Uterus (tissue), 4 donors: ENCODE measurements at places on chromosomes 1 and 21.

- H3K27me3 ChIP-seq: no peaks in the 10 kb centered on the region
- no peaks in the 10 kb centered on the region for H3K4me1 ChIP-seq
- no peak overlapping the region for H3K4me3 ChIP-seq
- no peak for DNase-seq
These were observed 129.8 kb downstream of the IGSF21 start for GRCh38 chr1:18237371-18237770.

DNA sequence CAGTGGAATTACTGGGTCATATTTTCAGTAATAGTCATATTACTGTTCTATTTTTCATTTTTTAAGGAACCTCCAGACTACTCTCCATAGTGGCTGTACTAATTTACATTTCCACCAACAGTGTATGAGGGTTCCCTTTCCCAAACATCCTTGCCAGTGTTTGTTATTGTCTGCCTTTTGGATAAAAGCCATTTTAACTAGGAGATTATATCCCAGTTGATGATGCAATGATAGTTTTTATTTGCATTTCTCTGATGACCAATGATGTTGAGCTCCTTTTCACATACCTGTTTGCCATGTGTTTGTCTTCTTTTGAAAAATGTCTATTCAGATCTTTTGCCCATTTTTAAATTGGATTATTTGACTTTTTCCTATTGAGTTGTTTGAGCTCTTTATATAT lies 410.8 kb downstream of the TTLL7 start:
- H3K27ac ChIP-seq: no peak overlapping the region
- H3K36me3 ChIP-seq: no peaks in the 10 kb centered on the region
- no peak overlapping the region for H3K4me3 ChIP-seq
- H3K4me1 ChIP-seq: no peaks in the 10 kb centered on the region
- DNase-seq: no peak

DNA sequence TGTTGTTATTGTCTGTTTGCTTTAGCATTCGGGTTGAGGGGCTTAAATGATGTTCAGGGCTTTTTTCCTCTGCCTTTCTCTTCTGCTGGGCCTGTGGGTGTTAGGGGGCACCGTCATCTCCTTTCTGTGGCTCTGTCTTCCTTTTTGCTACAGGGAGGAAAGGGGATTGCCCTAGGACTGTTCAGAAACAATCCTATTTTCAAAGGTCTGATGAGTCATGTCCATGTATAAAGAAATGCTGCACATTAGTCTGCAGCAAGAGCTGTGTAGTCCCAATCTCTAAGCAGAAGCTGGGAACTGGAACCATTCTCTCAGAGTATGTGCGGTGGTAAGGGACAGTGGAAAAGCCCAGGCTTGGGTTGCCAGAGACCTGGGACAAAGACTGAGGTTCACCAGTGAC lies 462.3 kb downstream of the OMA1 start:
- no peak overlapping the region for H3K27ac ChIP-seq
- H3K4me3 ChIP-seq: no peak overlapping the region
- DNase-seq: no peak
- H3K27me3 ChIP-seq: no peaks in the 10 kb centered on the region

GRCh38 chr1:40064797-40065499 lies 24.4 kb downstream of the CAP1 start:
- no peaks in the 10 kb centered on the region for H3K36me3 ChIP-seq
- H3K4me1 ChIP-seq: no peaks in the 10 kb centered on the region
- no peaks in the 10 kb centered on the region for H3K27me3 ChIP-seq
- DNase-seq: no peak

DNA sequence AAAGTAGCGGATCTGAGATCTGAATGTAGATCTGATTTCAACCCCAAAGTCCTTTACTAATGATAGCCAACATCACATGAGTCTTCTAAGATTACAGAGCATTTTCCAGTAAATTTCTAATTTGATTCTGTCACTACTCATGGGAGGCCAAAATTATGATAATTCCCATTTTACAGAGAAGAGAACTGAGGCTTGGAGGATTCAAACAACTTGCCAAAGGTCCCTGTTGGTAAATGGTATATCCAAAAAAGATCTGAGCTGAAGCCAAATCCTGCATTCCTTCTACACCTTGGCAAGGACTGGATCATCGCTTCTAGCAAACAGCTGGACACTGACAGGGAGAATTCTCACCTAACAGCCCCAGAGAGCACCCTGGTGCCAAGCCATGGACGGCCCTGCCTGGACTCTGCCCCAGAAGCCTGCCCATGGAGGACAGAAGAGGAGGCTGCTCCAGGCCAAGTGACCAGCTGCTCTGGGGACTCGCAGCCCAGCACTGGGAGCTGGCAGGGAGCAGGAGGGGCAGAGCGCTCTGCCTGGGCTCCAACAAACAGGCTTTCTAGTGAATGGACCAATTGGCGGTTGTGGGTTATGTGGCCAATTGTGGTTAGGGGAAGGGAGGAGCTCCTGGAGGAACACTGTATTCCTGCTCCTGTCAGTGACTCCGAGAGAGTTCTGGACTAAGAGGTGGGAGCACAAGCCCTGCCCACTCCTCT lies 6.4 kb upstream of the CSF1 start:
- no peaks in the 10 kb centered on the region for H3K4me1 ChIP-seq
- H3K36me3 ChIP-seq: no peaks in the 10 kb centered on the region
- DNase-seq: no peak
- no peaks in the 10 kb centered on the region for H3K27me3 ChIP-seq
- no peak overlapping the region for H3K4me3 ChIP-seq

- H3K27me3 ChIP-seq: no peaks in the 10 kb centered on the region
- DNase-seq: no peak
- H3K4me1 ChIP-seq: no peaks in the 10 kb centered on the region
- H3K4me3 ChIP-seq: no peak overlapping the region
These were observed 166.6 kb downstream of the DYRK1A start for GRCh38 chr21:37532868-37533780.

DNA sequence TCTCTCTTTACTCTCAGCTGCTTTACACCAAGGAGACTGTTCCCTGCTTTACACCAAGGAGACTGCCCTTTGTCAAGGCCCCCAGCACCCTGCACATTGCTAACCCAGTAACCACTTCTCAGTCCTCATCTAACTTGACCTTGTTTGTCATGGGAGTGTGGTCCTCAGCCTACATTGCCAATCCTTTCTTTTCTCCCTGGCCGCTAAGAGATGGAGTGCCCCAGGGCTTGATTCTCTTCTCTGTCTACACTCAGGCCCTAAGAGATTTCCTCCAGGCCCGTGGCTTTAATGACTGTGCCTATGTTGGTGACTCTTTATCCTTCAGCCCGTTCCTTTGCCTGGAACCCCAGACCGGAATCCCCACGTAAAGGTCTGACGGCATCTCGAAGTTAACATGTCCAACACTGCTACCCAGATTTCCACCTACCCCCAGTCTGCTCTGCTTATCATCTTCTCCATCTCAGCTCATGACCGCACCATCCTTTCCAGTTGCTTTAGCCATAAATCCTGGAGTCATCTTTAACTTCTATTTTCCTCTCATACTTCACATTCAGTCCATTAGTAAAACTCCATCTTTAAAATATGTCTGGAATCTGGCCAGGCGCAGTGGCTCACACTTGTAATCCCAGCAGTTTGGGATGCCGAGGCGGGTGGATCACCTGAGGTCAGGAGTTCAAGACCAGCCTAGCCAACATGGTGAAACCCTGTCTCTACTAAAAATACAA lies 9.5 kb upstream of the SEMA4A start:
- peak overlapping the region; percentile 65 for H3K27ac ChIP-seq
- H3K4me1 ChIP-seq: no peaks in the 10 kb centered on the region
- H3K36me3 ChIP-seq: no peaks in the 10 kb centered on the region
- H3K4me3 ChIP-seq: no peak overlapping the region

DNA sequence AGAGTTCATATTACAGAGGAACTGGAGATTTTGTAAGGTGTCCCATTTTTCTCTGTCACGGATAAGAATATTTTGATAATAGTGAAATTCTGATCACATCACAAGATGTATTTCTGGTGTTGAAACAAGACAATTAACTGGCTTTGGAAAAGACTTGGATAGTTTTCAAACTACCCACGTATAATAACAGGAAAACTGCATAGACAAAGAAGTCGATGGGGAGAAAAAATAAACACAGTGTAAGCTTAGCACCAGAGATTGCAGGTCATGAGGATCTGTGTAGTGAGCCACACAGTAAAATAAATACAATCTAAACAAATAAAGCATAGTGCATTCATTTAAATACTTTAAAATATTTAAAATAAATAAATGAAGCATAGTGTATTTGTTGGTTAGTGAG lies 452.3 kb upstream of the ADAMTS5 start:
- H3K4me1 ChIP-seq: no peaks in the 10 kb centered on the region
- H3K4me3 ChIP-seq: no peak overlapping the region
- no peaks in the 10 kb centered on the region for H3K27me3 ChIP-seq
- no peak for DNase-seq
- H3K36me3 ChIP-seq: no peaks in the 10 kb centered on the region
- H3K27ac ChIP-seq: no peak overlapping the region

- no peaks in the 10 kb centered on the region for H3K4me1 ChIP-seq
- no peaks in the 10 kb centered on the region for H3K36me3 ChIP-seq
- DNase-seq: no peak
These were observed 27.1 kb upstream of the CNIH3 start for GRCh38 chr1:224589006-224589405.

GRCh38 chr21:36854391-36854790 lies 112.1 kb downstream of the HLCS start:
- no peaks in the 10 kb centered on the region for H3K4me1 ChIP-seq
- no peak overlapping the region for H3K4me3 ChIP-seq
- no peaks in the 10 kb centered on the region for H3K36me3 ChIP-seq
- H3K27ac ChIP-seq: no peak overlapping the region
- H3K27me3 ChIP-seq: no peaks in the 10 kb centered on the region

DNA sequence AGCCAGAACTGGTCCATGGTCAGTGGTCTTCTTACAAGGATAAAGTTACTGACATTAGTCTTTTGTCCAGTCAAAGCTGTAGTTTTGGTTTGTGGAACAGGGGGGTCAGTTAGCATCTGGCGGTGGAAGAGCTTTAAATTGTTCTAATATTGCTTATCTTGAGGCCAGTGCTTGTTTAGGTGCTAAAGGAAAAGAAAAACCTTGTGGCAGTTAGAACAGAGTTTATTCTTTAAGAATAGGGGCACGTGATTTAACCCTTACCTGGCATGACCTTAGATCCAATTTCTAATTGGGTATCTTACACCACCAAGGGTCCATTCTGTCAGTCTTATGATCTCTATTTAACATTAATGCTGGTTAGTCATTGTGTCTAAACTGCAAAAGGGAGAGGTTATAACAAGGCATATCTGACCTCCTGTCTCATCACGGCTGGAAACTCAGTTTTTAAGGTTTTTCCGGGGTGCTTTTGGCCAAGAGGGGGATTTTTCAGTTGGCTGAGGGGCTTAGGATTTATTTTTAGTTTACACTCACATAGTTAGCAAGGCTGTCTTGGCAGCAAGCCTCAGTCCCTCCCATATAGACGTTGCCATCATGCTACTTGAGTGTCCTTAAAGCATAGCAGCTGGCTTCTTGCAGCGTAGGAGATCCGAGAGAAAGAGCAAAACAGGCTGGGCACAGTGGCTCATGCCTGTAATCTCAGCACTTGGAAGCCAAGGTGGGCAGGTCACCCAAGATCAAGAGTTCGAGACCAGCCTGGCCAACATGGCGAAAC lies 60.1 kb upstream of the FAM89A start:
- no peaks in the 10 kb centered on the region for H3K36me3 ChIP-seq
- H3K4me3 ChIP-seq: no peak overlapping the region
- DNase-seq: no peak
- no peak overlapping the region for H3K27ac ChIP-seq
- H3K27me3 ChIP-seq: no peaks in the 10 kb centered on the region

DNA sequence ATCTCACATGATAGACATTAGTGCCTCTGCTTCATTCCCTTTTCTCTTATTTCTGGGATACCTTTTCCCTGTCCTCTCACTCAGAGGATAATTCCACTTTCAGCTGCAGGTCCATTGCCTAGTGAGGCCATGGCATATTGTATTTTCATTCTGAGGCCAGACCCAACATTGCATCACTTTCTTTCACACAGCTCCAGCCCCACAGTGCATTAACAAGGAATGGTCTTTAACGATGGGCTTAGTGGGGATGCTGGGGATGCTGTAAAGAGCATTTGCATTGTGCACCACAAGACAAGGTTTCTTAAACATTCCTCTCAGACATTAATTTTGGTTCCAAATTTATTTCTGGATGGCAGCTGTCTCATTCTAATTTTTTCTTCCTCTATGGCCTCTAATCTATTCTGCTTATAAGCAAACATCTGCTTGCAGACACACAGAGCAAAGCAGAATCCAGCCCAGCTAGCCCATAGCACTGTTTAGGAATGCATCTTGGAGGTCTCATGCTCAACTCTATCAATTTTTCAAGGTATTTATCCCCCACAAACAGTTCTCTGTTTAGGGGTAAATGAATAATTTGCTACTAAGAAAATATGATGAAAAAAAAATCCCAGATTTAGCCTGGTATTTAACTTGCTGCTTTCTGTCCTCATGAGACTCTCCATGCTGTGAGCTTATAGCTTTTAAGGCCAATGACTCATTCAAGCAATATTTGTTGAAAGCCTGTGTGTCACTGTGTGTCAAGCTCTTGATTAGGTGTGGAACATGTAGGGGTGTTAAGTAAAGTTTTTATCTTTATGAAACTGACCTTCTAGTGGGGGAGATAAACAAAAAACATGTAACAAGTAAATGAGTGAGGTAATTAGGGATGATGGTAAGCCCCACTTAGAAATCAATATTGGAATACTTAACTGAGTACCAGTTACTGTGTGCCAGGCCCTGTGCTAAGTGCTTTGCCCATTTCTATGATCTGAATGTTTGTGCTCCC lies 44.5 kb upstream of the CCDC190 start:
- no peaks in the 10 kb centered on the region for H3K4me1 ChIP-seq
- no peaks in the 10 kb centered on the region for H3K27me3 ChIP-seq
- no peak overlapping the region for H3K27ac ChIP-seq

DNA sequence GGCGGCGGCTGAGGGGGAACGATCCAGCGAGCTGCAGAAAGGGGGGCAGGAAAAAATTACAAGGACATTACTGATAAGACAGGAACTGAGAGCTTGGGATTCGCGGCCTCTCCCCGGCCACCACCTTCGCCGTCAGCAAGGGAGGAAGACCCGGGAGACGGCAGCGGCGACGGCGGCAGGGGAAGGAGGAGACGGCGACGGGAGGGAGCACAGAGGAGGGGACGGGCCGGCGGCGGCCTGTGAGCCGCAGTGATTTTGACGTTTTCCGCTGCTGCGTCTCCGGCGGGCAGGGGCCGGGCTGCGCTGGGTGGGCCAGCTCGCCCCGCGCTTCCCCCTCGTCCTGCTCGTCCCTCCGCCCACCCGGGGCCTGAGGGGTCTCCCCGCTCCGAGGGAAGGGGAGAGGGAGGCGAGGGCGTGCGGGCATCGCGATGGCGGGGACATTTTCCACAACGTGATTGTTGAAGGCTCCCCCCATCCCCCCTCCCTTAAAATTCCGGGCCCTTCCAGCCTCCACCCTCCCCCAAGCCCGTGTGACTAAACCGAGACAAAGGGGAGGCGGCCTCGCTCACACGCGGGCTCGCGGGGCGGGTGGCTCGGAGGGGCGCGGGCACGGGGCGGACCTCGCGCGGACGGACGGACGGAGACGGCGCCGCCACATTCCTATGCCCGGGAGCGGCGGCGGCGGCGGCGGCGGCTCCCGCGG lies 407 bp downstream of the CAMSAP2 start:
- DNase-seq: peak; percentile 85
- H3K27me3 ChIP-seq: no peaks in the 10 kb centered on the region
- H3K27ac ChIP-seq: peak overlapping the region; percentile 94
- no peaks in the 10 kb centered on the region for H3K36me3 ChIP-seq
- peak overlapping the region; percentile 77 for H3K4me3 ChIP-seq
